GM12892 (cell line): ENCODE measurements at places on chromosomes 11 and 22.

DNA sequence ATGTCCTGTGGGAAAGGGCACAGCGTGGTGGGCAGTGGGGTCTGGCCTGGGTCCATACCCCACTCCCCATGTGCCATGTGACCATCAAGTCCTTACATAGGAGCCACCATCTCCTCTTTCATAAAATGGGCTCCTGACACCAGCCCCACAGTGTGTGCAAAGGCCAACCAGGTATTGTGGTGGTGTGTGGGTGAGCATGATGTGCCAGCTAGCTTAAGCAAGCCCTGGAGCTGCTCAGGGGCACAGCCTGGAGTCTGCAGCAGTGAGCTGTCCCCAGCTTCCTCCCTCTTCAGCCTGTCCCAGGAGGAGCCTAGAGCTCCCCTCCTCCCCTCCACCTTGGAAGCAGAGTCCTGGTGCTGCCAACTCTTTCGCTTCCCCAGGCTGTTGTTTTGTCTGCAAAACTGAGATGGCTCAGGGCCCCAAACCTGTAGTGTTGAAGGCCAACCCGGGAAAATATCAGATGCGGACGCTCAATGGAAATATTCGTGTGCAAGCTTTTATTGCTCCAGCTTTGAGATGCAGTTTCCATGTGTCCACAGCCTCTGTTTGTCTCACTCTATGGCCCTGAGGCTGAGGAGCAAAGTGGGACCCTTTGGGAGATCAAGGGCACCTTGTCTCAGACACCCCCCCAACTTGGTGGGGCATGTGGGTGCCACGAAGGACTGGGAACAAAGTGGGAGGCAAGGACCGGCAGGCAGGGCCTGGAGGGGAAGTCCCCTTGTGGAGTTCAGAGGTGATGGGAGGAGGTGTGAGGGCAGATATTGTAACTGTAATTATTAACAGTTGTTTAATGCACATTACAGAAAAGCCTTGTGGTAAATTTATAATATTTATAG lies 92.6 kb downstream of the CTTN start:
- no peak for DNase-seq

- DNase-seq = no peak
These were observed 56.1 kb downstream of the MICAL2 start for GRCh38 chr11:12166299-12167060.

GRCh38 chr11:80462211-80462610 lies 1021.4 kb upstream of the TENM4 start:
- no peak for DNase-seq

- no peak for DNase-seq
These were observed 4.5 kb upstream of the GTSE1 start for GRCh38 chr22:46292173-46292572.

GRCh38 chr22:32240461-32240860 lies 14.7 kb downstream of the SLC5A4 start:
- DNase-seq = no peak

DNA sequence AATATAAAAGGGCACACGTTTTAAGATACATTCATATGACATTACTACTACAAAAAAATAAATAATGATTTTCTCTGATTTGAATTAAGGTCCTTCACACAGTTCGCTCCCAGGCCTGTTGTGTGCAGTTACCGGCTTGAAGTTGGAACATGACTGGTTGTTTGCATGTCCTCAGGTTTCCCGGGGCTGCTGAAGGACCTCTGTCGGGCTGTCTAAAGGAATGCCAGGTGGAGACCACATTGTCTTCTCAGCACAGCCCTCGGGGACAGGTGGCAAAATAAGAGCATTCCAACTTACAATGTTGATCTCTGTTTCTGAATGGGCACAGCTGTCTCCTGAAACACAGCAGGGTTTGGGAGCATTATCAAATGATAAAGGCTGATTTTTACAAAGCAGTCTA lies 14.9 kb downstream of the VSIG10L2 start:
- DNase-seq = no peak

DNA sequence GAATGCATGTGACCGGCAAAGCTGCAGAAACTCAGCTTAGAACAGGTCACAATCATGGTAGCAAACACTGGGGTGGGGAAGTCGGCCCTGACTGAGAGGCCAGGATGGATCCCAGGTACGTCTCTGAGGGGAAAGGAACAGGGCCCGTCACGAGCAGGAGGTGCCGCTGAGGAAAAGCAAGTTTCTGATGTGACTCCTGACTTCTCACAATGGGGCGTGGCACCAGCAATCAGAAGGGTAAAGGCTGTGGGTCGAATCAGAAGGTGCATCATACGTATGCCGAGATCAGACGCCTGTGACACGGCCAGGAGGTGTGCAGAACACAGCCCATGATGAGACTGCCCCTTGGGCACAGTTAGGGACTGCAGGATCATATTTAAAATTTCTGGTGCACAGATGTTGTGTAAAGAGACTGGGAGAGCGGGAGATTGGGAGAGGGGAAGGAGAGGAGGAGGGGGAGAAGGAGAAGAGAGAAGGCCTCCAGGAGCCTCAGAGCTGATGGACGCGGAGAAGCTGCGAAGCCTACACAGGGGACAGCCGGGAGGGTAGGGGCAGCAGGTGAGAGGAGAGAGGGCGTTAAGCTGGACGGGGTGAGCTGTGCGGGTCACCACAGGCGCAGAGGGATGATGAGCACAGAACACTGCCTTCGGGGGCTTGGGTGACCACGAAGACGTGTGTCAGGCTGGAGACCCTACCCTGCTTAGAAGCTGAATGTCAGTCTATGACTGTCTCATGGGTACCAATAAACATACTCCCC lies 30.7 kb downstream of the KRTAP5-5 start:
- no peak for DNase-seq
